ENCODE measurements at places on chromosomes 6 and 20.

DNA sequence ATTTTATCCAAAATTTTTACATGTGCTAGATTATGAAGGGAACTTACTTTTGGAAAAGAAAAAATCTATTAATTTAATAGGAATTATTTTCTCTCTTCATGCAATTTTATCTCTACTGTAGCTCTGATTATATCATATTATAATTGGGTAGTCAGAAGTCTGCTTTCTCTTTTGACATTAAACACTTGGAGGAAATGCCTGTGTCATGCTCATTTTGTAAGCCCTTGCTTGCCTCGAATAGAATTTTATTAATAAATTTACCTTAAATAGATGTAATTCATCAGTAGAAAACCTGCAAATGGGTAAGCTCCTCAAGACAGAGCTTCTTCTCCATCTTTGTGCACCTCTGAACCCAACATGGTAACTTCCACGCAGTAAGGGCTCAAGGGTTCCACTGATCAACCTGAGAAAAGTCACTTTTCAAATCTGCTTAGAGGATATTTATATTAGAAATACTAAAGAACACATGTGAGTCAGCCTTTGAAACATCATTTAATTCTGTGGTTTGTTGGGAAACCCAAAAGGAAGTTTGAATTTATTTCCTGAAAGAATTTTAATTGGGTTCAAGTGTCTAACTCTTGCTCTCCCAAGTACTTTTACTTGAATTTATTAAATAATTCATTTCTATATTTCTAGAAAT, 266.0 kb downstream of the ALDH8A1 start:
- peak; percentile 67 for DNase-seq

DNA sequence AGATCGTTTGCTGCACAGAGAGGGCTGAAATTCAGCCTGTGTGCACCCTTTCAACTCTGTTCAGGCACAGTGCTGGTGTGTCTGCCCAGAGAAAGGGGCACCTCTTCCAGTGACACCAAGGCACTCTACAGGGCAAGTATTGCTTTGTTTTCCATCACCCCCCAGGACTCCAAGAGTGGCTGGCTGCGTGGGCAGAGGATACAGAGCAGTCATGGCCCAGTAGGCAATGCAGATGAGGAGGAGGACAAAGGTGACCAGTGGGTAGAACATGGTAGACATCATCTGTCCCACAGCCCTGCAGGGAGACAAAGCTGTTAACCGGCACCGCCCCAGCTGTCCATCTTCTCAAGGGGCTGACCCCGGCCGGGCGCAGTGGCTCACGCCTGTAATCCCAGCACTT, 6.7 kb upstream of the NEU1 start:
- DNase-seq: no peak

- no peak for DNase-seq
These were observed 17.4 kb upstream of the HM13 start for GRCh38 chr20:31496761-31497295.

DNA sequence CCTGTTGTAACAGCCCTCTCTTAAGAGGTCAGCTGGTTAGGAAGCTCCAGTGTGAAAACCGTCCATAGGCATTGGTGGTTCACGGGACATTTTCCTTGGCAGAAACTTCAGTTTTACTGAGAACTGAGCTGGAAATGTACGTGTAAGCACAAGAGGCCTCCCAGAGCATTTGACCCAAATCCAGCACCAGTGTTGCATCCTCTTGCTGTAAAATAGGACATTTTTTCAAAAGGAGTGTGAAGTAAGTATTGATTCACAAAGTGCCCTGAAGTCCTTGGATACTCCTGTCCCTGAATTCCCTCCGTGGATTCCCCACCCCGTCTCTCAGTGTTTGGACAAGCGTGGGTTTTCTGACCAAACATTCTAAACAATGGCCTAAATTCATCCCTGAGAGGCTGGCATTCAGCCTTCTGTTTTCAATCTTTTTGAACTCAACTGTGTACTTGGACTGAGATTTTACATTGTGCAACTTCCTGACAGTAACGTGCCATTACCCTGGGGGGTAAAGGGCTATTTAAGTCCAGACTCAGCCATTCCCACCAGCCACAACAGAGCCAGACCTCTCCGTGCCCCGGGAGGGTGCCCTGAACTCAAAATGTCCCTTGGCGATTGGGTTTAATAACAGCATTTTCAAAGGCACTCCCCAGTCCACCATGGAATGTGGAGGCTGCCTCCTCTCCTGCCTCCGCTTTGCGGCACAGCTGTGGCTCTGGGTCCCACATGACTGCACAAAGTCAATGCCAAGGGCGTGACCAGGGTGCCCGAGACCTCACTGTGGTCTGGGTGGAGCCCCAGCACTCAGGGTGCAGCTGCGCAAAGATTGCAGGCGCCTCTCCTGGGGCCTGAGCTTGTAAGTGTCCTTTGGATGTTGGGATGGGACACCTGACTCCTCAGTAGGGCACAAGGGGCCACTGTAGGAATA, 92.7 kb upstream of the AFDN start:
- DNase-seq: peak; percentile 86

- no peak for DNase-seq
These were observed 709 bp upstream of the ASXL1 start for GRCh38 chr20:32357375-32357868.

DNA sequence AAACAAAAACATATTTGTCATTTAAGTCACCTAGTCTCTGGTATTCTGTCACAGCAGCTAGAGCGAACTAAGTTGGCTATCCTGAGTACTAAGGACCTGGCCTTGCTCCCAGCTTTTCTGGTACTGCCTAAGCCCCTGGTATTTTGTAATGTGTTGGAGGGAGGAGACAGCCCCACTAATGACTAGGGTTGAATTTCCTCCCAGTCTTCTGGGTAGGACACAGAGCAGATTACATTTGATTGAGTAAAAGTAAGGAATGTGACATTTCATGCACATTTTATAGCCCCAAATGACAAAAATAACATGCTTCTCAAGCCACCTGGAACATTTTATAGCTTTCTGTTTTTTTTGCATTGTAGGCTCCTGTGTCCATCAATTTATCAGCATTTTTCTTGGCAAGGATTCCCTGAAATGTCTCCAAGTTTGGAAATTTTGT, 47.9 kb upstream of the DDR1 start:
- DNase-seq: no peak

DNA sequence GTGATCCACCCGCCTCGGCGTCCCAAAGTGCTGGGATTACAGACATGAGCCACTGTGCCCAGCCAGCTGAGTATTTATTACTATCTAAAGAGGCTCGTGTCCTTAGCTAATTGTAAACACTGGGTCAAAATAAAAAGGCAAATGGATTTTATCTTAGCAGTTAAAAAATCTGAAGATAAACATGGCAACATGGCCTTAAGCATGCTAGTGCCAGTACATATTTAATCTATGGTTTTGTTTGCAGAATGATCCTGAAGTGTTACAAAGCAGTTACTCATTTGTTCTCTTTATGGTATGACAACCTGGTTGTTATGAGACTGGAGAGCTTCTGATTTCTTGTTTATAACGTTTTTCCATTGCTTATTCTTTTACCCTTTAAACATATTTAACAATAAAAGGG, 3.9 kb upstream of the KIAA0408 start:
- DNase-seq: peak; percentile 31

DNA sequence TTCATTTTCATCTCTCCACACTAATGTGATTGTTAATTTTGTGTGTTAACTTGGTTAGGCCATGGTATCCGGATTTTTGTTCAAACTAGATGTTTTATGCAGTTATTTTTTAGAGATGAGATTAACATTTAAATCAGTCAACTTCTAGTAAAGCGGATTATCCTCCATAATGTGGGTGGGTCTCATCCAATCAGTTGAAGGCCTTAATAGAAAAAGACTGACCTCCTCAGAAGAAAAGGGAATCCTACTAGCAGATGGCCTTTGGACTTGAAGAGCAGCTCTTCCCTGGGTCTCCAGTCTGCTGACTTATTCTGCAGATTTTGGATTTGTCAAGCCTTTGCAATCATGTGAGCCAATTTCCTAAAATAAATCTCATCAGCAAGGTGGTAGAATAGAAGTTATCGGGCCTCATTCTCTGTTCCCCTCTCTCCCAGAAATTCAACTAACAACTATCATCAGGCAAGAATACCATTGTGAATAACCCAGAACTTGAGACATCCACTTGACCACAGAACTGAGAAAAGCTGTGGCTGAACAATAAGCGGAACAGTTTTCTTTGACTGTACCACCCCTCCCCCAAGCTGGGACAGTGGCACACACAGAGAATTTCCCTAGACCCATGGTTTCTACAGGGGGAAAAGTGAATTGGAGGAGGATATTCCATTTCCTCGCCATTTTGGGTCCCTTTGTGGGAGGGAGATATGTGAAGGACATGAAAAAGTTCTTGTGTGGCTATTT, 323.0 kb downstream of the UTRN start:
- DNase-seq: no peak

- no peak for DNase-seq
These were observed 2.8 kb downstream of the ZFP57 start for GRCh38 chr6:29678114-29678513.

DNA sequence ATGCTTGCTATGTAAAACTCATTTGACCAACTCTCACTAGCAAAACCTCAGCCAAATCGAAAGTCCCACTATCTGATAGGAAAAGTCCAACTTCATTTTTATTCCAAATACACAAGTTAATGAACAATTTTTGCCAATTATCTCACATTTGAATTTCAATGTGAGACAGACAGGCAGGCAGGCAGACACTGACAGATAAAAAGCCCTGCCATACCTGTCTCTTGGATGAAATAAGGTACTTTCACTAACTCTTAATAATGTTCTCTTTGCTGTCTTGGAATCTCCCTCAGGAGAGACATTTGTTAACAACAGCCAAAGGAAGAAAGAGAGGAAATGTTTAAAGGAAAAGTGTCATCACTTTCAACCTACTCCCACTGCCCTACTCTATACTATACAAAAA, 82.0 kb downstream of the RNGTT start:
- DNase-seq: no peak

DNA sequence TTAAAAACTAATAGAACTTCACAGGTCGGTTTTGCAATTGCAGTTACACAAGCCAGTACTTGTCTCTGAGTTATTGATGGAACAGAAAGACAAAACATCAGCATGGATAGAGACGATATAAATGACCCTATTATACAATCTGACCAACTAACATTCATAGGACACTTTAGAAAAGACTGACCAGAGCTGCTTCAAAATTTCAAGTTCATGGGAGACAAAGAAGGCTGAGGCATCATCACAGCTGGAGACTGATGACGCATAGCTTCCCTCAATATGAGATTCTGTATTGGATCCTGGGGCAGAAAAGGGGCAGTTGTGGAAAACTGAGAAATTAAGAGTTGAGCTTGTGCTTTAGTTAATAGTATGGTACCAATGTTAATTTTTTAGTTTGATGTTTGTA, 174.0 kb downstream of the THBS2 start:
- no peak for DNase-seq

DNA sequence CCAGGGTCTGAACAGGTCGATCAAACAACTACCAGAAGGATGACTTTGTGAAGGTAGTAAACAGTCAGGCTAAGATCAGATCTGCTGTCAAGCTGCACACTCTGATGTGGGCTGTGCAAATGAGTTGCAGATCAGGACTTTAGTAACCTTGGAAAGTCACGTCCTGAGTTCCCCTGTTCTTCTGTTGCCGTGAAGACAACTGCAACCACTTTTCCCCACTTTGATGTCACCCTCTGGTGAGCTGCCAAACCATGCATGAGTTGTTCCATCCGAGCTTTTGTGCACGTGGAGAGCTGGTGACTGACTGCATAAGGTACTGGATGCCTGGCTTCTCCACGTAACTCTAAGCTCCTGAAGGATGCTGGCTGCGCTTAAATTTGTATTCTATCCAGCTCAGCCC, 111.0 kb downstream of the CD83 start:
- DNase-seq: no peak

DNA sequence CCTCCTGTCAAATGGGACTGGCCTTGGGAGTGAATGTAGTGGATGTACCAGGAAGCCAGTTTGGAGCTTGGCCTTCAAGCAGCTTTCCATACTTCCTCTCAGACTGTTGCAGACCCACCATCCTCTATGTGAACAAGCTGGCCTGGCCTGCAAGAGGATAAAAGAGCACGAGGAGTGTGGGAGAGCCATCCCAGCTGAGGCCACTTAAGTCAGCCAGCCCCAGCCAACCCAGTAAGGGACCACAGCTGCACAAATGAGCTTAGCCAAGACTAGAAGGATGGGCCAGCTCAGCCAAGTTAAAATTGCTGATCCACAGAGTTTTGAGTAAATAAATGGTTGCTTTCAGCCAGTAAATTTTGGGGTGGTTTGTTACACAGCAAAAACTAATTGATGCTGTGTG, 156.9 kb upstream of the SOX4 start:
- no peak for DNase-seq

- no peak for DNase-seq
These were observed 914 bp upstream of the RANBP9 start for GRCh38 chr6:13712599-13712898.

- no peak for DNase-seq
These were observed 19.9 kb upstream of the PHACTR3 start for GRCh38 chr20:59584278-59584925.

GRCh38 chr20:63185215-63185796, 30.6 kb downstream of the YTHDF1 start:
- DNase-seq: no peak

GRCh38 chr6:35663447-35664235, 25.1 kb downstream of the FKBP5 start:
- DNase-seq: peak; percentile 82

DNA sequence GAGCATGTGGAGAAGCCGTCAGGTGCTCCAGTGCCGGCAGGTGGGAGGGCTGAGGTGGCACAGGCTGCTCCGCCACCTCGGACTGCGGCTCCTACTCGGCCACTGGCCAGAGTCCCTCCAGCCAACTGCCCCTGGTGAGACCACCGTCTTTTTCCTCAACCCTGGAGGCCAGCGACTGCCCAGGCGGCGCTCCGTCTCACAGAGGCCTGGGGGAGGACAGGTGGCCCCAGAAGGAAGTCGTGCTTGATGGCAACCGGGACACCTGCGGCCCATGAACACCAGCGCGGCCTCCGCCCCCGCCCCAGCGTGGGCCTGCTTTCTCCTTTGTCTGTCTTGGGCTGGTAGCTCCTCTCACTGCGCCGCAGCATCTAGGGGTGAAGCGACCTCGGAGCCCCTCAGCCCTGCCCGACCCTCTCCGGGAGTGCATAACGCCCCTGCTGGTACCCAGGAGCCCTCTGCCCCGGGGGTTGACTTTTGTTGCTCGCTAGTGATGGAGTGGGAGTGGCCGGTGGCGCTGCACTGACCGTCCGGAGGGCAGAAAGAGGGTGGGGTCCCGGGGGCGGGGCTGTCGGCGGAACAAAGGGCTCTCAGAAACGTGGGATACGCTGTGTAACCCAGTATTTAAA, 706 bp upstream of the TUBB2B start:
- no peak for DNase-seq

DNA sequence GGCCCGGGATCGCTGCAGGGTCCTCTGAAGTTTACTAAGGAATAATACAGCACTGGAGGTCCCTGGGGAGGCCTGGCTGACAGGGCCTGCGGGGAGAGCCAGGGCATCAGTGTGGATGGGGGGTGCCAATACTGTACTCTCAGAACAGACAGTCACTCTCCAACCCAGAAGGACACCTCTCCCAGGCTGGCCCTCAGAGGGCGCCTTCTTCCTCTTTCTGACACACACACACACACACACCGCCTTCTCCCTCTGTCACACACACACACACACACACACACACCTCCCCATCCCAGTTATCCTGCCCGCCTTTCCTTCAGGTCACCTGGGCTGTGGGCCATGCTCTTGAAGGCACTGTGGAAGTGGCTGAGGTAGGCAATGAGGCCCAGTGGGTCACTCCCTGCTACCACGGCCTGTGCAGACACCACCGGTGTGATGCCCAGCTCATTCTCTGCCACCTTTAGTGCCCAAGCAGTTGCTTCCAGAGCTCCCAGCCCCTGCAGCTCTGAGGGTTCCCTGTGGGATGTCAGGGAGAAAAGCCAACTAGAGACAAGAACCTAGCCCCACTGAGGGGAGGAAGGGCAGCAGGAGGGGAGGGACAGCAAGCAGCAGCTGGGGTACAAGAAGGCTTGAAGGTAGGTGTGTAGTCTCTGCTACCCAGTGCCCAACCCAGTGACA, 7.5 kb downstream of the SMPD2 start:
- no peak for DNase-seq
